Fibroblast of skin of scalp (primary cell): ENCODE measurements at places on chromosomes 12 and 14.
A peak's percentile ranks its signal among the peaks of the same experiment; 100 is the strongest.

DNA sequence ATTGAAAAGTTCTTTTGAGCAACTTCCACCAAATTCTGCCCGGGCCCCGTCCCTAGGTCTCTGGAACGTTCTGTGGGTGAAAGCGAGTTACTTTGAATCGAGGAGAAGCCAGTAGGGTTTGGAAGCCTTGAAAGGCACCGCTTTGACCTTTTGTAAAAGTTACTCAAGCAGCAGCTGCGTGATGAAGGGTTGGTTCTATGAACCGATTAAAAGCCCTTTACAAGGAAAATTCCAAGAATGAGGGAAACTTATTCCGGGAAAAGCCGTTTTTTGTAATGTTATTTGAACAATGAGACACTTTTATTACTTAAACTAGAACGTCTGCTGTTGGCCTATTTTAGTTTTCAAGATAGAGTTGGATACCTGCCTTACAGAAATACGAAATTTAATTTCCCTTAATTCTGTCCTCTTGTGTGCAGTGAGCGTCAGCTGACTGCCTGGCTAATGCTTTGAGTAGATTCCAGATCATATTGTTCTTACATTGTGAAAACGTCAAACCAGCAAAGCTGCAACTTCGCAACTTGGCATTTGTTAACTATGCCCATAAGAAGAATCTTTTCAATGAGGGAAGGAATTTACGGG, 906 bp downstream of the LARP4 start:
- DNase-seq = no peak

DNA sequence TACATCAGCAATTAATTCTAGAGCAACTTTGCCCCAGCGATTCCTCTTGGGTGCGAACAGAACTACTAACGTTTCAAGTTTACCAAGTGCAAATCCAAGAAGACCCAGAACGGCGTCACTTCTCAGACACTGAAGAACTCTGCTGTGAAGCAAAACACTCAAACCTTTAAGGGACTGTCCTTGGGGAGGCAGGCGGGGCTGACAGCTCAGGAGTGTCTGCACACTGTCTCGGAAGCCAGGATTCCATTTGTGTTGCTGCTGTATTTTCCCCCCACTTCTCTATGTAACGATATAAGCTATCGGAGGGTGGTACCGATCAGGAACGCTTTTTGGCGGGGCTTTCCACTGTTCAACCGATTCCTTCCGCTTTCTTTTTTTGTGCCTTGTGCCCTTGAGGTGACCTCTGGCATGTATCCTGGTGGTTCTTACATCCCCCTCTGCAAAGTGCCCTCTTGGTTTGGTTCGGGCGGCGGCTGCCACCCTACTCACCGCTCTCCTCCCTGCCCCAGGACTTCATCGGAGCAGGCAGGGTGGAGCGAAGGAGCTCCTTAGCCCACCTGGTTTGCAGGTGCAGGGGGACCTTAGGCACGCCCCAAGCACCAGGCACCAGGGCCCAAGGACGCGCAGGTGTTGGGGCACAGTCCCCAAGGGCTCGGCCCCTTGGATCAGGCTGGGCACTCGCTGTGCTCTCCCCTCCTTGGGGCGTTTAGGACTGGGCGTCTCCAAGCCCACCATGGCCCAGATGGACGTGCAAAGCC, 19.2 kb upstream of the MLXIP start:
- DNase-seq = no peak

DNA sequence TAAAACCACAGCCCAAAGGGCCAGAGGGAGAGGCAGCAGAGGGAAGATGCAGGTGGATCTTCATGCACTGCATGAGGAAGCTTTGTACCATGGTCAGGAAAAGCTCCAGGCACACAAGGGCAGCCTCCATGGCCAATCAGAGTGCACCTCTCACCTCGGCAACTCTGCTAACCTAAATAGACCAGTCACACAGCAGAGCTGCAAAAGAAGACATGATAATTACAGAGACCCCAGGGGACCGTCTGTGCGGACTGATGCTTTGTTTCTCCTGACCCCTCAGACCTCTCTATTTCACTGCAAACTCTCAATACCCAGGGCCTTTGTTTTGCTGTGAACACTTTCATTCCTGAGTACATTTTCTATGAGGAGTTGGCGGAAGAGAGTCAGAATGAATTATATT, 10.7 kb upstream of the TCL1B start:
- DNase-seq = no peak

GRCh38 chr12:92730758-92731157, 28.0 kb downstream of the PLEKHG7 start:
- DNase-seq = no peak

GRCh38 chr12:90854136-90854689, 100.8 kb downstream of the CCER1 start:
- DNase-seq = peak; percentile 61

DNA sequence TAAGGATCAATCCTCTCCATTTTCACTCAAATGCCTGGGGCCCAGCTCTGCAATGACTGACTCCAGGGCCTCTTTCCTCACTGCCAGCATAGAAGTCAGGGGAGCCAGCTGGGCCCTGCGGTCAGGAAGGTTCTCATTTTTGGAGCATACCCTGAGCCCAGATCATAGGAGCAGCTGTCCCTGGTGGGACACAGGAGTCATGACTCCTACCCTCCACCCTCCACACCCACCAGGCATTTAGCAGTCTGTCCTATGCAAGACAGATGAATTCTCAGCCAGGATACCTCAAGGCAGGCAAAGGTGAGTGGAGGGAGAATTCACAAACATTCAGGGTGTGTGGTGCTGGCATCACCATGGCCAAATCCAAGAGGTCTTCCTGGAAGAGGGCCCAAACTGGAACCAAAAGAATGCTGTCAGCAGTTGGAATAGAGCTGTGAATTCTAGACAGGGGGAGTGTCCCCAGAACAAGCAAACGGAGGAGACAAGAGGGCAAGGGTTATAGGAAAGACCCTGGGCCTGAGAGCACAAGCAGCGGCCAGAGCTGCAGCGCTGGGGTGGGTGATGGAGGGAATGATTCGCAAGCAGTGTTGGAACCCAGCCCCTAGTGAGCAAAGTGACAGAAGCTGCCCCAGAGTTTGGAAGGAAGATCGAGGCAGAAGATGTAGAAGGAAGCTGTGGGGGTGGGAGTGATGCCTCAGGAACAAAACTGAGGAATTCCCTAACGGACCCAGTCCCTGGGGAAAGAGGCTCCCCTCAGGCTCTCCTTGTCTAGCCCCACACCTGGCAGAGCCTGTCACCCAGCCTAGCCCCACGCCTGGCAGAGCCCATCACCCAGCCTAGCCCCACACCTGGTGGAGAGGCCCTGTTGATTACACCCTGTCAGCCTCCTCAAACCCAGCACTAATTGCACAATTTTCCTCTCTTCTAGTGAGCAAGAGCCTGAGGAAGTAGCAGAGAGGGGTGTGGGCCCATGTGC, 4.5 kb upstream of the REM2 start:
- no peak for DNase-seq

- DNase-seq = no peak
Observed at GRCh38 chr14:69370061-69370460, 28.0 kb downstream of the ERH start.

GRCh38 chr14:79111987-79112501, 941.9 kb downstream of the NRXN3 start:
- peak; percentile 17 for DNase-seq

DNA sequence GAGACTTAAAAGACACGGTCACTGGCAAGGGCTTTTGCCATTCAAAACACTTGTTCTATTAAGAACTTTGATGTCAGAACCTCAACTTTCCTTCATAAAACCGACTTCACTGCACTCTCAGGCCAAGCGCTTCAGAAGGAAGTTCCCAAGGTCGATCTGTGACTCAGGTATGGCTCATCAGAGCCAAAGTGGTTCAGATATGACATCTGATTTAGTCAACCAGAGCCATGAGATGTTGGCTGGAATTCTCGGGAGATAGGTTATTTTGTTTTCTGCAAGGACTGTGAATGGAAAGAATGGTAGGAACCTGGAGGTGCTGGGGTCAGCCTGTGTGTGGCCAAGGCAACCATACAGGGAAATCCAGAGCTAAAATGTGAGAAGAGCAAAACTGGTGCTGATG, 445.6 kb downstream of the GLT1D1 start:
- no peak for DNase-seq

DNA sequence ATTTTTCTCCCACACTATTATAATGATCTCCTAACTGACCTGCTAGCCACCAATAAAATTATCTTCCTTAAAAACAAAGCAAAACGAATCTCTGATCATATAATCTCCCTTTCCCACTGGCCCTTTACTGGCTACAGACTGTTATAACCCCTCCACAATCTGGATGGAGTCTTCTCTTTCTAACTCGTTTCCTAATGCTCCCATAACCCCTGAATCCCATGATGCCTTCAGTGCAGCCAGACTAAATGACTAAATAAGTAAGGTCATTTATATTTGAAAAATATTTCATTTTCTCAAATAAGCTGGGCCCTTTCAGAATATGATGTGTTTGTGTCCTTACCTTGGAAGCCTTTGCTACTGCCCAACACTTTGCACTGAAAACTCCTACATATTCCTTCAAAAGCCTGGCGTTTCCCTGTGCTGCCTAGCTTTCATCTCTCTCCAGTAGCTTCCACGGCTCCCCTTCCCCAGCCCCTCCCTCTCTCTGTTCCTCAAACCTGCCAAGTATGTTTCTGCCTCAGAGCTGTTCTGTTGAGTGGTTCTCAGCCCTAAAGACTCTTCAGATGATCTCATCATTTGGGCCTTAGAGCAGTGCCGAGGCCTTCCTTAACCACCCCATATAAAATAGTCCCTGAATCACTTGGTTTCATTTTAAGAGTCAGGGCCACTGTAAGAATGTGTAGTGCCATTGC, 91.7 kb downstream of the MYRFL start:
- DNase-seq = peak; percentile 28

DNA sequence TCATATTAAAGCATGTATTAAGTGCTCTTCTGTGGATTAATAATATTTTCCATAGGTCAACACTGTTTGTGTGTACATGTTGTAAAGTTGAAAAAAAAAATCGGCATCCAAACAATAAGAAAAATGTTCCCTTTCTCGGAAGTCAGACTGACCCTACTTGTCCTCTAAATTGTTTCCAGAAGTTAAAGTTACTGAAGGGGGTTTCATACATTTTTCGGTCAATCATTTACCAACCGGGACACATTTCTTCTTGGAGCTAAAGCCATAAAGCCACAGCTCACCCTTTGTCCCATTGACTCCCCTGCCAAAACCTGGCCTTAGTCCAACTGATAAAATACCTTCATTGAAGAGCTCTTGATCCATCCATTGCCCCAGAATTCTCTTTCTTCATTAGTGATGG, 230.0 kb downstream of the ANO2 start:
- DNase-seq = no peak

- no peak for DNase-seq
Observed at GRCh38 chr14:98798099-98798498, 473.9 kb downstream of the BCL11B start.

DNA sequence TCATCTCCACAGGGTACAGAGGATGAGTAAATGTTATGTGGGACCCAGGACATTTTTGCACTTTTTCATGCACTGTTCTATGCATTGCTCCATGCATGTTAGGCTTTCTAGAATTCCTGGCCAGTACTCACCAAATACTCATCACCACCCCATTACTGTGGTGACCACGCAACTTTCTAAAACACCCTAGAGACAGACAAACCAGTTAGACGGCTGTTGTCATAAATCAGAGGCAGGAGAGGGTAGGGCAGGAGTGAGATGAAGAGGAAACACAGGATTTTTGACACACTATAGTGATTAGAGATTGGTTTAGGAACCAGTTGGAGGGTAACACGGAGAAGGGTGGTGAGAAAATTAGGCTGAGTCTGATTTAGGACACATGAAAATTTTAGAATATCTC, 59.3 kb downstream of the IFNG start:
- DNase-seq = no peak

DNA sequence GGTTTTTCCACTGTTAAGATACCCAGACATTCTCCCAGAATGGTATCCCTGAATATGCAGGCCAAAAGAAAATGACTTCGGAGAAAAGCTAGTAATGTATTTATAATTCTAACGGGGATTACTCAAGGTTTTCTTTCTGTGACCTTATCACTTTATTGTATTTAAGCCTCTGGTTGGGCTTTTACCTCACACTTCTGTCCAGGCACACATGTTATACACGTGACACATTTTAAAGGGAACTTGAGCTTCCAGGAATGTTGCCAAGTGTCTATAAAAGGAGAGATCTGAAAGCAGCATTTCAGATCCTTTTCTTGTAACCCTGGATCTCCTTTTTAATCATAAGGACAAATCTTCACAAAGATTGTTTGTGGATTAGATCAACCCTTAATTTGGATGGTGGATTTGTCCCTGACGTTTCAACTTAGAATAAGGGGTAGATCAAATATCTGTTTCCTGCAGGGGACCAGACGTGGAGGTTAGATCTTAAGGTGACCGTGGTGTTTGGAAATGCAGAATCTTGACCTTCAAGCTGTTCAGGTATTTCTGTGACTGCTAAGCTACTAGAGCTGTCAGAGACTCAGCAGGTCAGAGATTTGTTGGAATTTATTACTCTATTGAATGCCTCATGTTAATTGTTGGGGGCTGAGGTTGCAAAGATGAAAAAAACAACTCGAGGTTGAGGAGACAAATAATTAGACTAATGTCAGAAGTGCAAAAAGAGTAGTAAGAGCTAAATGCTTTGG, 1.5 kb downstream of the CIPC start:
- peak; percentile 65 for DNase-seq

DNA sequence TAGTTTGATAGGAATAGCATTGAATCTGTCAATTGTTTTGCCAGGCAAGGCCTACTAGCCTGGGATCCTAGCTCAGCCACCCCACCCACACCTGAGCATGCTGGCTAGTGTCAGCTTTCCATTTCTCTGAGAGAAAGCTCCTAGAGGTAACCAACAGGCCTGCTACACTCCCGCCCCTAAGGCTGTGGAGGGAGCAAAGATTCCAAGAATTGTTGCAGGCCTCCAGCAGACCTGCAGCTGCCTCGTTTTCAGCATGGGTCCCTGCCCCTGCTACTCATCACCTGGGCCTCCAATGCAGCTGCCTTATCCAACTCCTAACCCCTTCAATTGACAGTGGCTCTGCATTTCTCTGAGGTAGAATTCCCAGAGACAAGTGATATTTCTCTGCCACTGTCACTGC, 852.4 kb upstream of the MDGA2 start:
- no peak for DNase-seq

- DNase-seq = peak; percentile 54
Observed at GRCh38 chr14:22602862-22603261, 4.8 kb downstream of the ABHD4 start.

- DNase-seq = peak; percentile 77
Observed at GRCh38 chr14:94278731-94279130, 14.3 kb downstream of the SERPINA10 start.

GRCh38 chr14:102229071-102229738, 75.8 kb downstream of the MOK start:
- no peak for DNase-seq

GRCh38 chr14:68825729-68826128, 32.9 kb upstream of the ZFP36L1 start:
- no peak for DNase-seq

DNA sequence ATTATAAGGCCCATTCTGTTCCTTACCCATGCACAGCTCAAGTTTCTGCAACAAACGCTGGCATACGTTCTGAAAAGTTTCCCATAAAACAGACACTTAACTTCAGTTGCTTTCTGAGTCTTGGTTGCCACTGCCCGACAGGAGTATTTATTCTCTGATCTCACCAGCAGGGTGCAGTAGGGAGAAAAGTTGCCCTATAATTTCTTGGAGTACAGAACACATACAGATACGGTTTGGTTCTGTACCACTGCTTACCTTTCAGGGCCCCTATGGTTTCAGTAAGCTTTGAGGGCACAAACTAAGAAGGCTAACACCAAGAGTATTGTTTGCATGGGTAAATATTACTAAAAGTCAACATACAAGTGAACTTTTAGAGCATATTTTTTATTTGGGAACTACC, 77.9 kb downstream of the SPATA7 start:
- DNase-seq = no peak

GRCh38 chr12:108297895-108298760, 41.0 kb downstream of the CMKLR1 start:
- DNase-seq = no peak

- peak; percentile 97 for DNase-seq
Observed at GRCh38 chr14:58331111-58331510, 32.8 kb downstream of the ARID4A start.
